ENCODE measurements at places on chromosomes 7 and 10. TPM values are rescaled to one million over a fixed set of nuclear protein-coding genes. Genes with fewer than 3 reads are reported as not detected.

FAM131B gene
- total RNA-seq: 1.2 TPM

MMD2 gene
- not detected for total RNA-seq

CCDC146 gene
- 21.4 TPM for total RNA-seq

IL2RA gene
- 1.9 TPM for total RNA-seq

NAT16 gene
- not detected for total RNA-seq

Measured in prostate gland (tissue), 2 donors.